ENCODE measurements at places on chromosomes 11 and 22.

- peak; percentile 69 for DNase-seq
These were observed 323 bp upstream of the PANX1 start for GRCh38 chr11:94128291-94128745.

DNA sequence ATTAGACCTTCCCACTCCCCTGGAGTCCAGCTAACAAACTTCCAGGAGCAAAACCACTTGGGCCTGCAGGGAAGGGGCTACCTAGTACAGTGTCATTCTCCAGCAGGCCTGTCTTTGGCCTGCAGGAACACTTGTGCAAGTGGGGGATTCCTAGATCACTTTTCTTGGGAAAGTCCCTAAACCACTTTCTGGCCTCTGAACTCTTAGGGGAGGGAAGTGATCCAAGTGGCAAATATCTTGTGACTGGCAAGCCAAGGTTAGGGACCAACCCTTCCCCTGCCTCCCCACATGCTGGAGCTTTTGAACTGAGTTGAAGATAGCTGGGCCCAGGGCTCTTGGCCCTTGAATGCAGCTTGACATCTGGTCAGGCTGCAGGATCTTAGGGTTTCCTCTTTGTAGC is 17.2 kb downstream of the PPFIBP2 start:
- no peak for DNase-seq

- no peak for DNase-seq
These were observed 2.5 kb downstream of the OSBPL5 start for GRCh38 chr11:3162410-3163240.

GRCh38 chr11:24406389-24406788 is 90.5 kb upstream of the LUZP2 start:
- DNase-seq, result no peak

GRCh38 chr11:92227230-92227814 is 2.7 kb downstream of the FAT3 start:
- no peak for DNase-seq

Data from NCI-H1092 (cell line).